ENCODE measurements at places on chromosomes 5 and 9. TPM values are rescaled to one million over a fixed set of nuclear protein-coding genes. Genes with fewer than 3 reads are reported as not detected.

- no peak for DNase-seq
Observed at GRCh38 chr9:101383361-101383760, 1.4 kb downstream of the BAAT start.

GRCh38 chr9:130394320-130394719 is 50.4 kb upstream of the ASS1 start:
- no peak for DNase-seq

DNA sequence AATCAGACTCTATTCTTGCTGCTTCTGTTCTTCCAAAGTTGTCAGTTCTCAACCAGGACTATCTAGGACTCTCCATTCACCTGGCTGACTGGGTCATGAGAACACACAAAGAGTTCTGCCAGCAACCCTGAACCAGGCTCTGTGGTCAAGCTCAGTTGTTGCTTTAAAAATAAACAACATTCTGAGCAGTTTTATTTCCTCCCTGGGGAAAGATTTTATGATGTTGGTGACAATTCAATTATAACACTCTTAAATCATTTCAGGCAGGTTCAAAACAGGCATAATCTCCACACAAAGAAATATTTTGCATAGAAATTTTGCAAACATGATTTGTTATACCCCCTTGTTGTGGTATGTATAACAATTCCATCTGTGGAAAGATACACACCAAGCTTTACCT is 36.0 kb downstream of the FTMT start:
- no peak for DNase-seq

WWC1 gene
- total RNA-seq, result 3.6 TPM

Measured in osteocyte (in vitro differentiated cells).